SJSA1 (cell line): ENCODE measurements at places on chromosomes 7 and 10. TPM values are rescaled to one million over a fixed set of nuclear protein-coding genes. Genes with fewer than 3 reads are reported as not detected.

The PKD2L1 gene
- not detected in 2 replicates for total RNA-seq

The HOXA7 gene
- 0.09 and 2.9 TPM in 2 replicates for total RNA-seq

GRCh38 chr10:49107111-49107886 lies 8.0 kb downstream of the VSTM4 start:
- no peak for DNase-seq

- DNase-seq, result no peak
These were observed 90.7 kb upstream of the LRRC4 start for GRCh38 chr7:128121711-128122530.

GRCh38 chr7:87058744-87059524 lies 520 bp downstream of the ELAPOR2 start:
- DNase-seq, result no peak

DNA sequence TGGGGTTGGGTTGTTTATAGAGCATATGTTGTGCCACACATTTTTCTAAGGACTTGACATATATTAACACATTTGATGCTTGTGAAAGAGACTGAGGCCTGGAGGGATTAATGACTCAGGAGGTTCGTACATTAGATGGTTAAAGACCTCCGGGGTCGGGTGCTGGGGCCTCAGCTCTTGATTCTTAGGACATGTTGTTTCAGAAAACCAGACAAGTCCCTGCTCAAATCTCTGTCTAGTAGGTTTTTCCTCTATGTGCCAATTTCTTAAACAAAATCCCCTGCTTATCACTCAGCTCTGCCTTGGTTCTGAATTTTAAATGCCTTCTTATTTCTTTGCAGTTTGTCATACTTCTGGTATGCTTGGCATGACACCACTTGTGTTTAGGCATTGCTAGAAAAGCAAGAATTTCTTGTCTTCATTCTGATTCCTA lies 5.8 kb downstream of the UPP1 start:
- DNase-seq, result no peak
